Right renal cortex interstitium (tissue), 3 donors: ENCODE measurements at places on chromosomes 6 and 20.

- DNase-seq, result no peak
Measured at GRCh38 chr20:21280522-21281016, 22.6 kb upstream of the XRN2 start.

GRCh38 chr6:73728548-73729205 is 32.7 kb downstream of the CD109 start:
- no peak for DNase-seq

DNA sequence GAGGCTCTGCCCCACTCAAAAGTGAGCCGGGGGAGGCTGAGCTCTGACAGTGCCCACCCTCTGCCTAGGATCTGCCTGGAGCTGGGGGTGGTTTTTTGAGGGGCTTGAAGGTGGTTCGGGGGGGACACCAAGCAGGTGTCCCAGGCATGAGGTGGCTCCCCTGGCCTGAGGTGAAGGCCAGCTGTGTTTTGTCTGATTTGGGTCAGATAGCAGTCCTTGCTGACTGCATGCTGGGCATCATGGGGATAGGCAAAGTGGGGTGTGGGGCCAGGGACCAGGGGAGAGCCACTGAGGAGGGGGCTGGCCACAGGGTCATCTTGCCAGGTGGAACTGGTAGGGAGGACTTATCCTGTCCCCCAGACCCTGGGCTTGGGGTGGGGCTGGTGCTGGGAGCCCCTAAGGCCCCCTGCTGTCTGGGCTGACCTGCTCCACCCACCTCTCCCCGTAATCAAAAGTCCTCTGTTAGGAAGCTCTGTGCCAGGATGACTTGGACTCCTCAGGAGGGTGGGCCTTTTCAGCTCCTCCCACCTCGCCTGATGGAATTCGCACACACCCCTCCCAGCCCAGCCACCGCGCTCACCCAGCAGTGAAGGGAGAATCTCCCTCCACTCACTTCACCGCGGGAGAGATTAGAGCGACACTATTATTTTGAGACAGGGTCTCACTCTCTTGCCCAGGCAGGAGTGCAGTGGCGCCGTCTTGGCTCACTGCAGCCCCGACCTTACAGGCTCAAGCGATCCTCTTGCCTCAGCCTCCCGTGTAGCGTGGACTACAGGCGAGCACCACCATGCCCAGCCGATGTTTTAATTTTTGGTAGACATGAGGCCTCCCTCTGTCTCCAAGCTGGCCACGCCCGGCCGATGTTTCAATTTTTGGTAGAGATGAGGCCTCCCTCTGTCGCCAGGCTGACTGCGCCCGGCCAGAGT is 1.5 kb upstream of the COL9A3 start:
- DNase-seq, result no peak

GRCh38 chr6:116476002-116476678 is 15.0 kb downstream of the CALHM6 start:
- no peak for DNase-seq

DNA sequence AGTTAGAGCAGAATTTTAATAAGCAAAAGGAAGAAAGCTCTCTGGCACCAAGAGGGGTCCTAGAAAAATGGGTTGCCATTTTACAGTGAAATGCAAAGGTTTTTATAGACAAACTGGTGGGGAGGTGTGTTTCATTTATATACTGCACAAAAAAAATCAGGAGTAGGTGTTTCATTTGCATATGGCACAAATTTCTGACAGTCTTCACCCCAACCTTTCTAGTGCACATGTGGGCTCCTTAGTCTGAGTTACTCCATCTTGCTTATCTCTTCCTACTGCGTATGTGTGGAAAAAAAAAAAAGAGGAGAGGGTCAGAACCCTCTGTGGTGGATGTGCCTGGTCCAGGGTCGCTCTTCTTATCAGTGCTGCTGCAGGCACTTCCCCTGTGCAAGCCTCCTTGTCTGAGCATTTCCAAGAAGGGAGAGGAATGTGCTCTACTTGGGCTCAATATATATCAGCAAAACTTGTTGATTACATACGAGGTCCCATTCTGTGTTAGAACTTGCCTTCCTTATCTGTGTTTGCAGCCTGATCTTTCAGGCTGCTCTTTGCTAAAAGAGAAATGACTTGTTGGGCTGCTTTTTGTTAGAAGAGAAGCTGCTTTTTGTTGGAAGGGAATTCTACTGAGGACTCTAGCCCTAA is 59.0 kb upstream of the MRAP2 start:
- DNase-seq, result no peak

DNA sequence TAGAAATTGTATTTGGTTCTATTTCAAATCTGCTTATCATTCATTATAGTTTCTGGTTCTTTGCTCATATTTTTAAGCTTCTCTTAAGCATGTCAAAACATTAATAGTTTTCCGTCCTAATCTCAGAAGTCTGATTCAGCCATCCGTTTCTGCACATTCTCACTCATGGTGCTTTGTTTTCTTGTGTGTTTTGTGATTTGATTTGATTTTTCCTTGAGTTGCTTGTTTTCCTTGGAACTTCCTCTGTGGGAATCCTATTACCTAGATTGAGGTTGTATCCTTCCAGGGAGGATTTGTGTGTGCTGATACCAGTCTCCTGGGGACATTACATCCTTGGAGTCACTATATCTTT is 7.9 kb downstream of the SNX9 start:
- no peak for DNase-seq

DNA sequence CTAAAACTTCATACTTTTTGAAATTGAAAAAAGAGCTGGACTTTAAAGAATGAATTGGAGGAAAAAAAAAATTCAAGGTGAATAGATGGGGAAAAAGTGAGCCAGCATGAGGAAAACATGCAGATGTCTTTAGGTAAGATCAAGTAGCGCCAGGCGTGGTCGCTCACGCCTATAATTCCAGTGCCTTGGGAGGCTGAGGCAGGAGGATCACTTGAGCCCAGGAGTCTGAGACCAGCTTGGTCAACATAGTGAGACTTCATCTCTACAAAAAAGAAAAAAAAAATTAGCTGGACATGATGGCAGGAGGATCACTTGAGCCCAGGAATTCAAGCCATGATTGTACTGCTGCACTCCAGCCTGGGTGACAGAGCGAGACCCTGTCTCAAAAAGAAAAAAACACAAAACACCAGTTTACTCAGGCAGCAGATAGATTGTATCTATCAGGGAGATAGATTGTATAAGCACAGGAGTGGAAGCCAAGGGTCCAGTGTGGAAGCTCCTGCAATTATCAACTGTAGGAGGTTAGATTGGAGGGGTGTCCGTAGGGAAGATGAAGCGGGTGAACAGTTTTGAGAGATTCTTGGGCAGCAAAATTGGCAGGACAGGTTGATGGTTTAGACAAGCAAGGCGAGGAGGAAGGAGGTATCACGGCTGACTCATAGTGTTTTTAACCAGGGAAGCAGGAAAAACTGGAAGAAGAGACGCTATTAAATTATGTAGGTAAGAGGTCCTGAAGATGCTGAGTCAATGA is 97.6 kb upstream of the ZNF217 start:
- DNase-seq, result no peak

GRCh38 chr6:33317669-33318425 is at the start of gene ZBTB22:
Gene ZBTB22 (minus strand): TSS chr6:33317744. CDS start chr6:33316916, 828 bp downstream.
- DNase-seq, result peak; percentile 99

DNA sequence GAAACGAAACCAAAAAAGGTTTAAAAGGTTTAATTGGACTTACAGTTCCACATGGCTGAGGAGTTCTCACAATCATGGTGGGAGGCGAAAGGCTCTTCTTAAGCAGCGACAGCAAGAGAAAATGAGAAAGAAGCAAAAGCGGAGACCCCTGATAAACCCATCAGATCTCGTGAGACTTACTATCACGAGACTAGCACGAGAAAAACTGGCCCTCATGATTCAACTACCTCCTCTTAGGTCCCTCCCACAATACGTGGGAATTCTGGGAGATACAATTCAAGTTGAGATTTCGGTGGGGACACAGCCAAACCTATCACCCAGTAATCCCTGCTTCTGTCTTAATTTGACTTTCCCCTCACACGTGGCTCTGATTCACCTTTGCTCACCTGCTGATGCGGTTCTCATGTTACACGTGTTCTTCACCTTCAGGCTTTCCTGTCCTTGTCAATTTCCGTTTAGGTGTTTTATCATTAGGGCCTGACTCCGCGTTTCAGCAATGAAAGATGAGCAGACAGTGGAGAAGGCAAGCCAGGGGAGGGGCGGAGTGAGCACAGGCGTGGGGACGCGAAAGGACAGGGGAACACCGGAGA is 57.1 kb downstream of the AGPAT4 start:
- DNase-seq, result no peak

- no peak for DNase-seq
Measured at GRCh38 chr6:130743175-130743574, 84.0 kb upstream of the SMLR1 start.

DNA sequence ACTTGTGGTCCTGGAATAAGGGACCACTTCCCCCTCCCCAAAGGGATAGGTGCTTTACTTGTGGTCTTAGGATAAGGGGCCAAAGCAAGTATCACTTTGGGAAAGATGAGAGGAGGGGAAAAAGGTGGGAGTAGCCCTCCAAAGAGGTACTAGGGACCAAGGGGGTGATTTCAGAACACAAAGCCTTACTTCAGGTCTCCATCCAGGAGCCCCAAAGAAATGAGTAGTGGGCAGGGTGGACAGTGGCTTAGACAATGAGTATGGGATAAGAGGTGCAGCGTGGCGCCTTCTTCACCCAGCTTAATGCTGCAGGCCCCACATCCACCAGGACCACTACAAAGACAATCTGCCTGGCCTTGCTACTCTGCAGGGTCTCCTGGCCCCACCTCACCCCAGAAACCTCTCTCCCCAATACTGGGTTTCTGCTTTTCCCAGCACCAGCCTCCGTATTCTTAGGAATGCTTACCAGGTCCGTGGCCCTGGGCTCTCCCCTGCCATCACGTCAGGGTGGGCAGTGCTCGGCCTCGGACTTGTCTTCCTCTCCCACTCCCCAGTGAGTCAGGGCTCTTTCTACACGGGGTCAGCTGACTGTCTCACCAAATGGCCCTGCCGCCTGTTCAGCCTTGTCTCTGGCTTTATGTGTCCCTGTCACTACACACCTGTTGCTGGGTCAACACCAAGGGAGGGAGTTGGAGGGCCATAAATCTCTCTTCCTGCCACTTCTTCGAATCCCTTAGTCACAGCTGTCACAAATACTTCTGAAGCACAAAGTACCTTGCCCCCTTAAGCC is 3.1 kb downstream of the NNAT start:
- no peak for DNase-seq

DNA sequence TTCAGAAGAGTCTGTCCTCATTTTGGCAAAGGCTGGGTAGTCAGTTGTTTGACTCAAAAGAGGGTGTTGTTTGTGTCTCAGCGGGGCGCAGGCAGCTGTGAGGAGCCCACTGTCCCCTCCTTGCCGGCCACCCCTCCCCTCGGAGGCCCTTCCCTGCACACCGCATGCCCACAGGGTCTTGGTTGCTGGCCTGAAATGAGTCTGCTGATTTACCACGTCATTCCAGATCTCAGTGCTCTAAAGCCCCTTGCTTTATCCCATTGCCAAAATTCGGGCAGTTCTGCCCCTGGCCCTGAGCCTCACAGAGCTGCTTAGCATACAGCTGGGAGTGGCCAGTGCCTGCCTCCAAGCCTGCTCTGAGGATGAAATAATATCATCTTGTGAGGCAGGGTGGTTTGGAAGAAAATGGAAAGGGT is 220.7 kb downstream of the UST start:
- DNase-seq, result no peak

GRCh38 chr6:36350082-36350481 is 13.4 kb upstream of the BNIP5 start:
- DNase-seq, result no peak

DNA sequence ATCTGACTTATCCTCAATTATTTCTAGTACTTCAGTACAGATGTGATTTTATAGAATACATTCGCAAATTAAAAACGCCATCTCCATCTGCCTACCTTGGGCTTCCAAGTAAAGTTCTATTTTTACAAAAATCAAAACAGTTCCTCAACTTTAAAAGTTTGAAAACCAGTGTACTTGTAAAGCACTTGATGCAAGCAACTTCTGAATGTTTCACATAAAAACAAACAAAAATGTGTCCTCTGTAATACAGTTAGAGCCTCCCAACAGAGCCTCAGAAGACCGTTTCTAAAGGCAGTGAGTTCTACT is 384 bp upstream of the MANEA start:
- DNase-seq, result no peak

DNA sequence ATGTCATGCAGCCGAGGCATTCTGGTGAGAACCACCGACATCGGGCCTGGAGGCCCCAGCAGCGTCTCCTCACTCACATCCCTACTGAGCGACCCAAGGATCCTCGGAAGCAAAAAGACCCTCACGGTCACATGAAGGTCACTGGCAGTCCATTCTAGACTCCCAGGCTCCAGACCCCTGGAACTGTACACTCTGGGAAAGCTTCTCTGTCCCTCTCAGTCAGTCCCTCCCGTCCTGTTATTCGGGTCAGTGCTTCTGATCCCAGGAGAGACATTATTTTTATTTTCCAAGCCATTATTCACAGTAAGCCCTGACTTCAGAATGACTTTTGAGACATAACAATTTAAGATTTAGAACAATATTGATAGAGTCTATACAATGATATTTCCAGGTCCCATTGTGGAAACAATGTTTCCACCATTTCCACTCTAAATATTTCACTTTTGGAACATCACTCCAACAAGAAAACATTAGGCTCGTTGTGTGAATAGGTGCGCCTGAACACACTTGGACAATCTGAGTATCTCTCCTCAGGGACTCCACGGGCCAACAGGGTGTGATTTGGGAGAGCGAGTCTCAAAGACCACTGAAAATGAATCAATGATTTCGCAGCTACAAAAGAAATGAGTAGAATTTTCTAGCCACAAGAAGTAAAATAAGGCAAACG is 199.7 kb downstream of the SOD2 start:
- DNase-seq, result no peak

DNA sequence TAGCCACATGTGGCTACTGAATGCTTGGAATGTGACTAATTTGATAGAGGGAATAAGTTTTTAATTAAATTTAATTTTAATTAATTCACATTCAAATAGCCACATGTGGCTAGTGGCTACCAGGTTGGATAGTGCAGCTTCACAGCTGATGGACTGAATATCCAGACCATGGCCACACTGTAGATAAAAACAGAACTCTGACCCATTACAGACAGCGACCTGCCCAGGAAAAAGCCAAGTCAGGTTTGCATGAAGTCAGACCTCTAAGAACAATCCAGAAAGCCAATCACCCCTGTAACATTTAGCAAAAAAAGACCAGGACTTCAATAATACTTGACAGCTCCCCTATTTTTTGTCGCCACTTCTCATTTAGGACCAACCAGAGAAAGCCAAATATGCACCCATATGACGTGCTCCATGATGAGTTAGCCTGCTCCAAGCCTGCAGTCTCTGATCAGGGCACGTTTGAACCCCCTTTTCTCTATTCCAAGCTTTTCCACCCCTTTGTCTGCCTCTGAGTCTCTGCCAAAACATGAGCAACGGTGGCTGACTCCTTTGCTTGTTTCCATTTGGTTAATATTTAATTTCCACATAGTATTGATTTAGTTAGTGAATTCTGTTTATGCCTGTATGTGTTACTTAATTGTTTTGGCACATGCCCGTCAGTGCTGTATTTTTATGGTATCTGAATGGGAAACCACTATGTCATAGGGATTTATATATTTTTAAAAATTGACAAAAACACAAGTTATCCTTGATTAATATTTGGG is 636.3 kb downstream of the UTRN start:
- no peak for DNase-seq
